Activated CD8-positive, alpha-beta T cell treated with anti-CD3 and anti-CD28 coated beads, Interleukin-2, amount 10 ng/mL, durations not matched to agents 7 days and 5 days (primary cell): ENCODE measurements at places on chromosomes 13 and 19. TPM values are rescaled to one million over a fixed set of nuclear protein-coding genes. Genes with fewer than 3 reads are reported as not detected.

Gene ZNF98
- not detected for total RNA-seq

DNA sequence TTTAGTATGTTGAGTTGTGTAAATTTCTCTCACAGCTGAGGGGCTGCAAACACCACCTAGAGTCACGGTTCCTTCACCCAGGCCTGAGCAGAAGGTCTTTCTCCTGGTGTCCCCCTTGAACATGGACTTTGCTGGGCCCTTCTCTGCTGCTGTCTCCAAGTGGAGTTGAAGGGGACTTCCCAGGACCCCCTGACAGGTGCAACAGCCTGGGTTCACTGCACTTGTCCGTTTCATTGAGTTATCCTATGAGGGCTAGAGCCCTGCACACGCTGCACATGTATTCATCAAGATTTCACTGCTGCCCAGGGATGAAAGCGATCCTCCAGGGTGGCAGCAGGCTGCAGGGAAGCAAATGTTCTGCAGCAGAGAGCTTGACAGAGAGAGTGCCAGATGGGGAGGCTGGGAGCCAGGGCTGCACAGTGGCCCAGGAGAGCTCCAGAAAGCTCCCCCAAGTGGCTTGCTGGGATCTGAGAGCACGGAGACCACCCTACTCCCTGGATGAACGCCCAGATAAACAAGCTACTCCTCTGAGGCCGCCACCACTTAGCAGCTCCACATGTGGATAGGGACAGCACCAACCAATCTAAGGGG lies 10.3 kb downstream of the TMEM272 start:
- no peaks in the 10 kb centered on the region for H3K36me3 ChIP-seq
- H3K4me1 ChIP-seq, result peaks cover 52% of the 10 kb centered on the region
- H3K4me3 ChIP-seq, result no peak overlapping the region
- H3K27me3 ChIP-seq, result no peaks in the 10 kb centered on the region
- peak; percentile 15 for DNase-seq
- no peak overlapping the region for H3K27ac ChIP-seq

DNA sequence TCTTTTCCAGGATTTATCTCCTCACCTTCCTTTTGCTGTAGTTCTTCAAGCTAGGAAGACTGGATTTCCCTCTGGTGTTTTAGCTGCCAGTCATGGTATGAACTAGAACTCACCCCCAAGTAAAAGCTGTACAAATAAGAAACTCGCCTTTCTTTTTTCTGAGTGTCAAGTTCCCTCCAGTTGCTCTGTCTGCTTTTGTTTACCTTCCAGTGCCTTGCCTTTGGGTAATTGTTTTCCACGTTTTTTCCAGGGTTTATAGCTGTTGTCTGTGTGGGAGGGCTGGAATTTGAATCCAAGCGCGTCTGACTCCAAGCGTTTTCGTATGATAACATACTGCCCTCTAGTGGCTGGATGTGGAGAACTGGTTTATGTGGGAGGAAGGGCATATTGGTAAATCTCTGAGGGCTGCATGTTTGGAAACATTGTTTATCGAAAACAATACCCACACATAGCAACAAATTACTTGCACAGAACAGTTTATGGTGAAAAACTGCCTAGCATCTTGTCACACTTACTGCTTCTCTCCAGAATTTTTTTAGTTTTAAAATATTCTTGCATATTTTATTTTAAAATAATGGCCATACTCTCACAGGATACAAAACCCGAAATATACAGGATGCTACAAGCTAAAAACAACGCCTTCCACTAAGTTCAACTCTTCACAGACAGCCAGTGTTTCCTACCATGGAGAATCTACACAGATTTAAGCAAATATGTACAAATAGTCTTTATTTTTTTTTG lies 19.2 kb downstream of the RCN3 start:
- H3K36me3 ChIP-seq, result peaks cover 10% of the 10 kb centered on the region
- DNase-seq, result peak; percentile 84

Gene ZNF443
- 6.3 TPM for total RNA-seq

Gene ZNF723
- not detected for total RNA-seq

- no peak overlapping the region for H3K27ac ChIP-seq
- no peak for DNase-seq
- H3K4me1 ChIP-seq, result peaks cover 18% of the 10 kb centered on the region
- peaks cover 20% of the 10 kb centered on the region for H3K36me3 ChIP-seq
- H3K4me3 ChIP-seq, result no peak overlapping the region
Measured at GRCh38 chr19:3684817-3685410, 15.4 kb downstream of the PIP5K1C start.

GRCh38 chr13:42883771-42884467 lies 102.5 kb downstream of the FAM216B start:
- peaks cover 34% of the 10 kb centered on the region for H3K36me3 ChIP-seq
- no peak for DNase-seq
- H3K4me3 ChIP-seq, result no peak overlapping the region
- peaks cover 16% of the 10 kb centered on the region for H3K27me3 ChIP-seq
- peaks cover 3% of the 10 kb centered on the region for H3K4me1 ChIP-seq

GRCh38 chr19:47723581-47723940 lies 10.3 kb downstream of the EHD2 start:
- no peak overlapping the region for H3K27ac ChIP-seq
- no peak for DNase-seq
- H3K36me3 ChIP-seq, result no peaks in the 10 kb centered on the region
- peaks cover 12% of the 10 kb centered on the region for H3K27me3 ChIP-seq
- peaks cover 4% of the 10 kb centered on the region for H3K4me1 ChIP-seq

GRCh38 chr13:35485424-35485823 lies 8.9 kb upstream of the MAB21L1 start:
- no peak overlapping the region for H3K27ac ChIP-seq
- H3K36me3 ChIP-seq, result no peaks in the 10 kb centered on the region
- no peak overlapping the region for H3K4me3 ChIP-seq
- H3K4me1 ChIP-seq, result no peaks in the 10 kb centered on the region

DNA sequence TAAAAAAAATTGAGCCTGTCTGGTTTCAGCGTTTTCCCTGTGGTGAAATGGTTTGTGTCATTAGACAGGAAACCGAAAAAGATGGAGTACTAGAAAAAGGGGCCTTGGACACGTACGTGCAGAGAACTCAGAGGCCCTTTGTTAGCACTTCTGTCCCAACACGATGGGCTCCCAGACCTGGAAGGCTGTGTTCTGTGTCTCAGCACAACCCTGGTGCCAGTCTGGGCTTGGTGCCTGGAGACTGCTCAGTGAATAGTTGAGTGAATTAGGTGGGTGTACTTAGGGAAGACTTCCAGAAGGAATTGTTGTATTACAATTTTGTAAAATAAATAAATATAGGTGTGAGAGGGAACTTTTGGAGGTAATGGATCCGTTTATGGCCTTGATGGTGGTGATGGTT lies 8.7 kb downstream of the ZNF71 start:
- H3K36me3 ChIP-seq, result peaks cover 56% of the 10 kb centered on the region
- H3K4me1 ChIP-seq, result no peaks in the 10 kb centered on the region
- no peak overlapping the region for H3K27ac ChIP-seq

DNA sequence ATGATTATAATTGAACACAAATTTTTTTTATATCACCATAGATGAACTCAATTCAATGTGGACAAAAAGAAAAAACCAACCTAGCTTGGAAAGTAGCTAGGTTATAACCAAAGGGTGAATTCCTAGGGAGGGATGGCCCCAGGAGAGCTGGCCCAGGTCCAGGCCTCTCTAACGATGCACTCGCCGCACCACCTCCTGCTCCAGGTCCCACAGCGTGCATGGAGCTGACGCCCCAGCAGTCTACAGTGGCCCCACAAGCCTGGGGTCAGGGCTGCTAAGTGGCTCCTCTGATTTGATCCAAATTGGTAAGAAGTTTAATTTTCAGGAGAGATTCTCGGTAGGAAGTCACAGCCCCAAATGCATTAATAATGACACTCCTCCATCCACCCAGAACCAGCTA lies 48.8 kb downstream of the TSHZ3 start:
- no peak for DNase-seq
- H3K4me1 ChIP-seq, result no peaks in the 10 kb centered on the region
- H3K27me3 ChIP-seq, result peaks cover 3% of the 10 kb centered on the region
- no peak overlapping the region for H3K27ac ChIP-seq

GRCh38 chr19:5913739-5914357 lies at the start of gene CAPS:
TSS of gene CAPS (plus strand) at chr19:5914254. CDS start at chr19:5914407, 153 bp downstream.
- H3K4me3 ChIP-seq, result no peak within 1 kb of the TSS
- no peaks in the 10 kb centered on the region for H3K4me1 ChIP-seq
- no peaks in the 10 kb centered on the region for H3K27me3 ChIP-seq
- DNase-seq, result no peak

Gene GNG7
- total RNA-seq, result 0.08 TPM

- no peaks in the 10 kb centered on the region for H3K4me1 ChIP-seq
- H3K27me3 ChIP-seq, result peaks cover 10% of the 10 kb centered on the region
- H3K4me3 ChIP-seq, result no peak overlapping the region
- H3K27ac ChIP-seq, result no peak overlapping the region
Measured at GRCh38 chr13:43924549-43925245, 45.0 kb downstream of the LACC1 start.

GRCh38 chr13:107035186-107035585 lies 467.2 kb upstream of the ARGLU1 start:
- H3K27me3 ChIP-seq, result no peaks in the 10 kb centered on the region
- no peak for DNase-seq
- no peak overlapping the region for H3K27ac ChIP-seq
- H3K36me3 ChIP-seq, result no peaks in the 10 kb centered on the region

GRCh38 chr19:3580156-3580934 lies 4.9 kb upstream of the GIPC3 start:
- no peak overlapping the region for H3K4me3 ChIP-seq
- peaks cover 4% of the 10 kb centered on the region for H3K27me3 ChIP-seq
- no peak for DNase-seq

GRCh38 chr19:20365146-20365545 lies 198.1 kb downstream of the ZNF486 start:
- DNase-seq, result no peak
- no peaks in the 10 kb centered on the region for H3K27me3 ChIP-seq
- no peaks in the 10 kb centered on the region for H3K36me3 ChIP-seq
- no peak overlapping the region for H3K4me3 ChIP-seq
- no peak overlapping the region for H3K27ac ChIP-seq
- H3K4me1 ChIP-seq, result no peaks in the 10 kb centered on the region
